ENCODE measurements at places on chromosomes 7 and 10. TPM values are rescaled to one million over a fixed set of nuclear protein-coding genes. Genes with fewer than 3 reads are reported as not detected.

GRCh38 chr10:8065651-8066050, 11.2 kb downstream of the GATA3 start:
- DNase-seq: peak; percentile 60

DNA sequence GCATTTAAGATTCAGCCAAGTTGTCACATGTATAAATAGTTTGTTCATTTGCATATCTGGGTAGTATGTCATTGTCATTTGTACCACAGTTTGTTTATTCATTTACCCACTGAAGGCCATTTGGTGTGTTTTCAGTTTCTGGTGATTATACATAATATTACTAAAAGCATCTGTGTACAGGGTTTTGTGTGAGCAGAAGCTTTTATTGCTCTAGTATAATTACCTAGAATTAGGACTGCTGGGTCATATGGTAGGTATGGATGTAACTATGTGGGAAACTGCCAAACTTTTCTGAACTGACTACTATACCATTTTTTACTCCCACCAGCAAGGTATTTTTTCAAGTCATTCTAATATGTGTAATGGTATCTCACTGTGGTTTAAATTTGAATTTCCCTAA, 584.0 kb upstream of the GHITM start:
- peak; percentile 7 for DNase-seq

GRCh38 chr7:256981-257646, 32.9 kb upstream of the FOXL3 start:
- DNase-seq: no peak

GRCh38 chr10:131843881-131844284, 56.9 kb upstream of the PPP2R2D start:
- DNase-seq: no peak

DNA sequence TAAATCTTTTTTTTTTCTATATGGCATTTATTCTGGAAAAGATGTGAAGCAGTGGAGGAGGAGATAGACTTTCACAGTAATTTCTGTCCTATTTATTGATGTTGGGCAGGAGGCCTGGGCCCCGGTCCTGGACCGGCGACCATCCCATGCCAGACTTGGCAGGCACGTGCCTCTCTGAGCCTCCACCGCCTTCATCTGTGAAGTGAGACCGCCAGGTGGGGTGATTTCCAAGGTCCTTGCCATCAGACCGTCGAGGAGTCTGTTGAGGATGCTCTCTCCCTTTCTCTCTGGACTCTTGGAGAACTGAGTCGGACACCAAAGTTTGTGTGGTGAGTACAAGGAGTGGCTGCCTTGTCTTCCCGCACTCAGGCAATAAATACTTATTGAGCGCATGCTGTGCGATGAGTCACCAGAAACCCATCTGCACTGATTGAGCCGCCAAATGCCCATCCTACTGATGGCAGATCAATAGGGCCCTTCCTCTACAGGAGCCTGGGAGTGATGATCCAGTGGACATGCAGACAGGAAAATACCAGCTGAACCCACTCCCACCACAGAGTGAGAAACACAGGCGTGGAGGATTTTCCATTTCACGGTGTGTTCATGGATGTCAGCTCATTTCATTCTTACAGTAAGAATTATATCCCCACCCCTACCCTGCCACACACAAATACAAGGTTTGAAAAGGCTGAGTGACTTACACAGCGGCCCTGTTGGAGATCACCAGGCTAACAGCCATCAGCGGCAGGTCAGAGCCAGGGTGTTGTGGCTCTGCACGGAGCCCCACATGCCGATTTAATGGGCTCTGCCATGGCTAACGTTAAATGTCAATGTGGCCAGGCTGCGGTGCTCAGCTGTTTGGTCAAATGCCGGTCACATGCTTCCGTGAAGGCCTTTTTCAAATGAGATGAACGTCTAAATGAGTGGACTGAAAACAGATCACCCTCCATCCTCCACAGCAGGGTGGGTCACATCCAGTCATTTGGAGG, 11.5 kb upstream of the PRKAG2 start:
- peak; percentile 24 for DNase-seq

DNA sequence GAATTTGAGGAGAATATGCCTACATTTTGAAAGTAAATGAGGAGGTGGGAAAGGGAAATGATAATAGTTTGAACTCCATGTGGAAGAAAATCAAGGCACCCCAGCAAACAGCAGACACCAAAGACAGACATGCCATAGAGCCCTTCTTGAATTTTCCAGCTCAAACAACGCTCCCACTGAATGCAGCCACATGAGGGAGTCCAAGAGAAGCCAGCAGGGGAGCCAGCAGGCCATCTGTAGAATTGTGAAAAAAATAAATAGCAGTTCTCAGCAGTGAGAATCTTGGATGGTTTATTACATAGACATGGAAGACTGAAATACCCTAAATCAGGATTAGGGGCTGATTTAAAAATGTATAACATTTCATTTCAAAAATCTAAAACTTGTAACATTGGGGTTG, 1567.3 kb upstream of the LRRTM3 start:
- DNase-seq: peak; percentile 1

- no peak for DNase-seq
Observed at GRCh38 chr7:119908948-119909347, 364.0 kb upstream of the KCND2 start.

GRCh38 chr7:17326378-17326777, 27.9 kb downstream of the AHR start:
- DNase-seq: no peak

Gene HMX3
- total RNA-seq: not detected

Gene PNLIPRP2
- total RNA-seq: not detected

Gene NRCAM
- not detected for total RNA-seq

Gene TMEM178B
- 1.6 TPM for total RNA-seq

DNA sequence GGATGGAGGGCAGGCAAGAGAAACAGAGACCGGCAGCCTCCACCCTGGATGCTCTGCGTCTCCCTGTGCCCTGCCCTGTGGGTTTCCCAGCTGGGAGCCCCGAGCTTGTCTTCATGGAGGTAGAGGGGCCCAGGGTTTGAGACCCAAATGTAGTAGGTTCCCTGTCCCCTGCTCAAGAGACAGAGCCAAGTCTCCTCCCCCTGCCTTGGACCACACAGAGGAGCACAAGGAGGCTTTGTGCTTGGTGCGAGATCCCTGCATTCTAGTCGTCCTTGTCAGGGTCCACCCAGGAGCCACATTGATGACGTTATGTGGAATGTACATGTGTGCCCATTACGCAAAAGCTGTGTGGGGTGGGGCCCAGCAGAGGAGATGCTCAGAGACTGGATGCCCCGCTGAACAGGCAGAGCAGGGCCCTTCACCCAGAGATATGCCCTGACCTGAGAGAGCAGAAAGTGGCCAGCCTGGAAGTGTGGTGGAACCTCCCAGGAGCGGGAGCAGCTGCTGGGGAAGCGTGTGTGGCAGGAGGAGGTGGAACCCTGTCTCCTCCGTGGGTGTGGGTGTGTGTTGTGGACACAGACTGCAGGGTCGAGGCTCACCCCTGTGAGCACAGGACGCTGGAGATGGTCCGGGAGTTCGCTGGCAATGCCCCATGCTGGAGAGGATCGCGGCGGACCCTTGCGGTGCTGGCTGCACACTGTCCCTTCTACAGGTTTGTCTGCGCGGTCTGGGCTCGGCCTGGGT, 39.3 kb downstream of the VWA2 start:
- no peak for DNase-seq

Gene NKX1-2
- 0.02 TPM for total RNA-seq

DNA sequence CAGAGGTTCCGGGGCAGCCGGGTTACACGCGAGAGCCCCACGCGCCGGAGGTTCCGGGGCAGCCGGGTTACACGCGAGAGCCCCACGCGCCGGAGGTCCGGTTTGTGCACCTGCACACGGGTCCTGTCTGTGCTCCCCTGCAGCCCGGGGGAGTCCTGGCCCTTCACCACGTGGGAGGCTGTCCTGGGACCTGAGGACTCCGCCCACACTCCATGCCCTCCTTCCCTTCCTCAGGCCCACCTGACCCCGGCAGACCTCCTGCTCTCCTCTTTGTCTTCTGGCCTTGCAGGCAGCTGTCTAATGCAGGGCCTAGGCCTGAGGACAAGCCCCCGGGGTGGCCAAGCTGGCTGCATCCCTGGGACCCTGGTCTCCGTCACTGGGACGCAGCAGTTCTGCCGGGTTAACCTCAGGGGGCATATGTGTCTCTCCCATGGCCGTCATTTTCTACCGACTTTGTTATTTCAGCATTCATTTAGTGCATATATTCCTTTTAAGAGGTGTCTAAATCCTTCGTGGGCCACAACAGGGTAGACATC, 374.6 kb downstream of the DNAJB6 start:
- no peak for DNase-seq

Gene IKZF1
- total RNA-seq: not detected

Gene CRYGN
- total RNA-seq: not detected

DNA sequence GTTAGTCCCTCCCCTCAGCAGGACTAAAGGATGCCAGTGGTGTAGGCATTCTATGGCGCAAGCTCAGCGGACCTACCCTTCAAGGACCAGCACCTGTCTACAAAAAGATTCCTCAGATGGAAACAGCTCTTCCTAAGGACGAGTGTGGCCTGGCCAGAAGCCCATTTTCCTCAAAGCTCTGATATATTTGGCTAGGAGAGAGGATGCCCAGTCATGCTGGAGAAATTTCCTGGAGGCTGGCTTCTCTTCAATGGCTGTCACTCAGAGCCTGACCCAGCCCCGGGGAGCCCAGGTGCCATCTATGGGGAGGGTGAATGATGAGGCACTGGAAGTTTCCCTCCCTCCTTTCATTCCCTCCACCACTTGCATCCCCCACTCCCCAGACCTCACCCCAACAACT, 111.5 kb downstream of the PLXNA4 start:
- DNase-seq: peak; percentile 94

Data from M059J (cell line).